ENCODE measurements at places on chromosomes 12 and 14.
A peak's percentile ranks its signal among the peaks of the same experiment; 100 is the strongest.

GRCh38 chr12:127479256-127479655 is 787.7 kb upstream of the TMEM132C start:
- peak; percentile 86 for DNase-seq

DNA sequence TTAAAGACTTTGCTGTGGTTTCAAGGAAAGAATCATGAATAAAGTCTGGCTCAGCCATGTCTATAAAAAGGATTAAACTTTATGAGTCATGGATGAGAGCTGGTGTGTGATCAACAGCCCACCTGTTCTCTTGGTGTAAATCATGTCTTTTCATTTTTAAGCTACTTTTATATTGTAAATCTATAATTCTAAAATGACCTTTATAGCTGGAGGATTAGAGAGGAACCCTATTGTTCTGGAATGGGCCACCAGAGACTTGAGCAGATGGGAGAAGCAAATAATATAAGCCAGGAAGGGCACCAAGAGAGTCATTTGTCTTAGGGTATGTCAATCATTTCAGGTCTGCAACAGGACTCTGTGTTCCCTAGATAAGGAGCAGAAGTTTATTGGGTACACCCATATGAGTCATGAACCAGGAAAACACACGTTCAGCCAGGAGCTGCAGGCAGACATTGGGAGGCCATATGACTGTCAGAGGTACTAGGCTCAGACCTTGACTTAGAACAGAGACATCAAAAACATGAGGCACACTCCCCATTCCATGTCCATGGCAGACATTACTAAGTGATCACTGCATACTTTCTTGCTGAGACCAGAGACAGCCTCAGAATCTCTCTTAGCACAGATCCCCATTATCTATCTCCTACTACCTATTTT is 49.3 kb downstream of the NDUFA12 start:
- DNase-seq, result peak; percentile 20

DNA sequence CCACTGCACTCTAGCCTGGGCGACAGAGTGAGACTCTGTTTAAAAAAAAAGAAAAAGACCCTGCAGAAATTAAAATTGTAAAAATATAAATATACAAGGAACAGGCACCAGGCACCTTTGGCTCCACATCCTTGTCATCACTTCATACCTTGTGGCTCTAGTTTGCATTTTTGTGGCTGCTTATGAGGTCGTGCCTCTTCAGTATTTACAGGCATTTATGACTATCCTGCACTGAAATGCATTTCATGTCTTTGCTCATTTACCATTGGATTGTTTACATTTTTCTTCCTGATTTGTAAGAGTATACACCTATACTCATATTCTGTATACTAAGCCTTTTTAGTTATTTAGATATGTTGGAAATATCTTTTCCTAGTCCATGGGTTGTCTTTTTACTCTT is 20.1 kb downstream of the BICD1 start:
- peak; percentile 83 for DNase-seq

DNA sequence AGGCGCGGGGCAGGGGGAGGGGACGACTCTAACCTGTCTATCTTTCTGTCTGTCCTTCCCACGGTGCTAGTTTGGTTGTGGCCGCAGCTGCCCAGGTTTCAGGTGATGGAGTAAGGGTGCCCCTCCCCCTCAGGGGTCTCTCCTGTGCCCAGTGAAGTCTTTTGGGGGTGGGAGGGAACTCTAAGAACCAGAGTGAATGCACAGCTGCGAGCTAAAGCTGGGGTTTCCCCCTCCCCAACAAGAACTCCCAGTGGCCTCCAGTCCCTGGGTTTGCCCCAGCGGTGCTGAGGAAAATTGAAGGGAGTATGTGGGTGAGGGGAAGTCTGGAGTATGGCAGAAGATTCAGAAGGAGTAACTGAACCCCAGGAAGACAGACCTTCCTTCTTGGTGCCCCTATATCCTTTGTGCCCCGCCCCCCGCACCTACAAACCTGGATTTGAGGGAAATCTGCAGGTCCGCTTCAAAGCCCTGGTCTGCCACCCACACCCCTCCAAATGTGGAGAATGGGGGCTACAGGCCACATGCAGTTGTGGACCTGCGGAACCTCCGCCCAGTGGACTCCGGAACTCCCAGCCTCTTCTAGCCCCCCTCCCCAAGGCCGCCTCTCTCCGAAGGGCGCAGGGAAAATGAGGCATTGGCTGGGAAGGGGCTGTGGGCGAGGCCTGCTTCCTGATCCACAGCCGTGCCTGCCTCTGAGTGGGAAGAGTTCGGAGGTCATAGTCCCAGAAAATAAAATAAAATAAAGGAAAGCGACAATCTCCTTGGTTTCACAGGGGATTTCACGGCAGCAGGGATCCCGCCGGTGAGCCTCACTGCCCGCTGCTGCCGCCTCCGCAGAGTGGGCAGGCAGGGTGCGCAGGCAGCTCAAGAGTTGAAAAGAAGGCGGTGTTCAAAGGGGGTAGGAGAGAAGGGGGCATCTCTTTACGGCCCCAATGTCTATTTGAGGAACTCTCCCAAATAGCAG is 3.4 kb upstream of the HOXC9 start:
- no peak for DNase-seq

GRCh38 chr12:18363321-18363720 is 102.0 kb downstream of the PIK3C2G start:
- DNase-seq, result no peak

- no peak for DNase-seq
Measured at GRCh38 chr14:104350463-104351185, 212.2 kb downstream of the KIF26A start.

DNA sequence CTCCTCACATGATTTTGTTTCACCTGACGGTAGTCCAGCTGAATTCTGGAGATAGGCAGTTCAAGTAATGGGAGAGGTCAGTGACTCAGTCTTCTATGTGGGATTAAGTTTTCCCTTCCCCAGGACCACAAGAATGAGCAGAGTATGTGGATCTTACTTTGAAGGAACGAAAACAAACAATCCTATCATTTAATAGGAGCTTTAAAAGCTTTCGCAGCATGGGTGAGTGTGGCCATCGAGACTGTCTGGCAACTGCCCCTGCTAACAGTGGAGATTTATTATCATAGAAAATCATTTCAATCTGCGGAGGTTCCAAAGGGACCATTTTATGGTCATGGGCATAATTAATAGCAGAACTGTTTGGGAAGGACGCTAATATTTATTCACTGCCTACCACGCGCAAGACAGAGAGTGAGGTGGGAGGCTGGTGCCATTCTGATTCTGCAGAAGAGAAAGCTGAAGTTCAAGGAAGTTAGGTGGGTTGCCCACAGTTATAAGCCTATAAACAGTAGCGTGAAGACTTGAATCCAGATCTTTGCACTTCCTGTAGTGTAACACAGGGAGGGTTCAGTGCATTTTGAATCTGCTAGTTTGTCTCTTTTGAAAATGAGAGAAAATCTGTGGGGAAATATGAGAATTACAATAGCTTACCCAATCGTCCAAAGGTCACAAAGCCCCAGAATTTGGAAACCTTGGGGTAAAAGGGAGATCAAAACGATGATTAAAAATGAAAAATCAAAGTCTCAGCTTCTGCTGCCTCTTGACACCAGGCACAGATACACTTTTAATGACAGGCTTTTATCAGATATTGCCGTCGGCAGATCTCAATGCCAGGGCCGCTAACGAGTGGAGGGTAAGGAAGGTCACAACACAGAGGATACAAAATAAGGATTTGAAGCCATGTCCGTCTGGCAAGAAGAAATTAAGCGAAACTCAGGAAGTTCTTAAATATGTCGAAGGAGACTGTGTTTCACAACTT is 209.6 kb downstream of the CRADD start:
- peak; percentile 94 for DNase-seq

DNA sequence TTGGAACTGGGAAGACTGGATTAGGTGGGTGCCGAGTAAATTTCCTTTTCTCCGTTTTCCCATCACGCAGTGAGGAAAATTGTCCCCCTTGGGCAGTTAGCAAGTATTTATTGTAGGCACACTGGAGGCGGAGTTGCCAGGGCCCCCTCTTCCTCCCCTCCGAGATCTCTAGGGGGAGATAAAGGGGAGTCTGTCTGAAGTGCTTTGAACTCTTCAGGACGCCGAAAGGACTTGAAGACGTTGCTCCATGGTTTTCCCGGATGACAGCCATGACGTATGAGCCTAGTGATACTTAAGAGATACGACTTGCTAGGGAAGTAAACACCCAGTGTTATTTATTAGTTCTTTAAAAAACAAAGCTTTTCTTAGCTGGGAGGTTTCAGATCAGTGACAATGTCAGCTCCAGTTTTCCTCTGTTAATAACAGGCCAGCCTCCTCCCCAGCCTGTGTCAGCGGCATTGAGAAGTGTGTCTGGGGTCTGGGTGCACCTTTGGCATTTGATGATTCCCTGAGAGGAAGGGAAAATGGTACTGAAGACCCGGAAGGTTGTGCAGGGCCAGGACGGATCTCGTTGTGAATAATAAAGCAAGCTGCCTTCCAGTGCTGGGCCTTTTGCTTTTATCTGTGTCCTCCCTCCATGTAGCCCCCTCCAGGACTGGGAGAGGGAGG is 78.7 kb downstream of the TSPAN9 start:
- DNase-seq, result no peak

- DNase-seq, result no peak
Measured at GRCh38 chr12:109656743-109657142, 56.9 kb upstream of the FAM222A start.

DNA sequence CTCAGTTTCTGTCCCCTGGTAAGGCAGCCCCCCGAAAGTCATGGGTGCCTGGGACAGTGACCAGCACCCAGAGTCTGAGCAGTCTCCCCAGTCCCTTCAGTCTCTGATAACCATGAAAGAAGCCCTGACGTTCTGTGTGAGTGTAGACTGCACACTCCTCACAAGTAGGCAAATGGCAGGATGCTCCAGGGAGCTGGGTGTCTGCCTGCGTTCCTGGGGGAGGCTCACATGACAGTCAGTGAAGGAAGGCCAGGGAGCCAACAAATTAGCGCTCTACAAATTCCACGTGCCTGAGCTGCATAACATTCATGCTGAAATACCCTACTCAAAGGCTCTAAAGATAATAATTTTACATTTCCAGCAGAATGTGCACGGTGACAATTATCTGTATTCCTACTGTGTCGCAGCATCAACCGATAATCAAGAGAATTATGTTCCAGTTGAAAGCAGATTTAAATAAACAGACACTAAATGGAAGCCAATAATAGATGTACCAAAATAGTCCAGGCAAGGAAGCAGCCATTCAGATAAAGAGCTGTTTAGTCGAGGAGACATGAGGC is 56.3 kb downstream of the ASCL1 start:
- no peak for DNase-seq

DNA sequence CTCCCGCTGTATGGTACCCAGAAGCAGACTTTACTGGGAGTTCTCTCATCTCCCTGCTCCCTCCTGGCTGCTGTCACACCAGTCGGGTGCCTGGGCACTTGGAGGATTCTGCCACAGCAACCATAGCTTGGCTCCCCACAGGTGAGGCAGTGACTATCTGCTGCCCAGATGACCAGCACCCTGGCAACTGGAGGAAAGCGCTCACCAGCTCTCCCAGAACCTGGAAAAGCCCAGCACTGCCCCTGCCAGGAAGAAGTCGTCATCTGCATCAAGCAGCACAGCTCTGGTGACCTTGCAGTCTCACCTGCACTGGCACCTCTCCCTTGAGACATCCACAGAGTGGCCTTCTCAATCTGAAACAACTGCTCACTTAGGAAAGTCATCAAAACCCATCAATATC is 31.9 kb upstream of the TC2N start:
- DNase-seq, result no peak

GRCh38 chr12:110001596-110001995 is 2.4 kb downstream of the ANKRD13A start:
- peak; percentile 95 for DNase-seq

DNA sequence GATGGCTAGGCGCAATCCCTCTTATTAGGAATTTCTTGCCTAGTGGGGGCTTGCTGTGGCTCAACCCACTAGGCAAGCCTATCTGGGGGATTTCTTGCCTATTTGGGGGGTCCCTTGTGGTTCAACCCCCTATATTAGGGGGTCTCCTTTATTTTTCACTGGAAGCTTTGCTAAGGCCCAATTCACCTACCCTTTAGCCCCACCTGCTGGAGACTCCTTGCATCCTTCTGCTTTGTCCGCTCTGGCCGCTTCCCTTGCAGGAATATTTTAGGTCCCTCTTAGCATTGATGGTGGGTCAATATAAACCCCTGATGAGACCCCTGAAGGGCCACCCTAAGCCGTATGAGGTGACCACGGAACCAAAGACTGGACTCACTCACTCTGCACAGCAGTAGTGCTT is 1552.1 kb downstream of the AACS start:
- DNase-seq, result no peak

All from fibroblast of skin of right biceps (primary cell).